ENCODE measurements at places on chromosomes 1 and 21.

DNA sequence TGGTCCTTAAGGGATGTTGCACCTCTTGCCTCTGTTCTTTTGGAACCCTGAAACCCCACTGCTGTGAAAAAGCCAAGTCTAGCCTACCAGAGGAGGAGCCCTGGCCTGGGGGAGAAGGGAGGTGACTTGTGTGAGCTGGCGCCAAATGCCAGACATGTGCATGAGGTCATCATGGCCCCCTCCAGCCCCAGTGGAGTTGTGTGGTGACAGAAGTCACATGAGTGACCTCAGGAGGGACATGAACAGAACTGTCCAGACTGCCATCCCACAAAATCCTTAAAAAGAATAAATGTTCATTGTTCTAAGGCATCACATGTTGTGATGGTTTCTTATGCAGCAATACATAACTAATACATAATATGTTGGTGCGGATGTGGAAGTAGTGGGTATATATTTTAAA, 10.8 kb downstream of the HHAT start:
- H3K27ac ChIP-seq: no peak overlapping the region
- ATAC-seq: no peak
- no peaks in the 10 kb centered on the region for H3K27me3 ChIP-seq
- peaks cover 21% of the 10 kb centered on the region for H3K4me1 ChIP-seq
- H3K4me3 ChIP-seq: peak overlapping the region; percentile 50

DNA sequence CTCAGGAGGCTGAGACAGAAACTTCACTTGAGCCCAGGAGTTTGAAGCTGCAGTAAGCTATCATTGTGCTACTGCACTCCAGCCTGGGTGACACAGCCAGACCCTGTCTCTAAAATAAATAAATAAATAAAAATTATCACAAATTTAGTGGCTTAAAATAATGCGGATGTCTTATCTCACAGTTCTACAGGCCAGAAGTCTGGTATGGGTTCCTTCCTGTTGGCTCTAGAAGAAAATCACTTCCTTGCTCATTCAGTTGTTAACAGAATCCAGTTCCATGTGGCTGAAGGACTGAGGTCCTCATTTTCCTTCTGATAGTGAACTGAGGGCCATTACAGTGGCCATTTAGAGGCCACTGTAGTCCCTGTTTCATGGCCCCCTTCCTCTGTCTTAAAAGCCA, 94.6 kb upstream of the S1PR1 start:
- H3K36me3 ChIP-seq: no peaks in the 10 kb centered on the region
- no peak for ATAC-seq
- no peaks in the 10 kb centered on the region for H3K27me3 ChIP-seq
- H3K27ac ChIP-seq: no peak overlapping the region
- peaks cover 17% of the 10 kb centered on the region for H3K4me1 ChIP-seq
- no peak overlapping the region for H3K4me3 ChIP-seq

- no peak for ATAC-seq
- no peaks in the 10 kb centered on the region for H3K36me3 ChIP-seq
- no peaks in the 10 kb centered on the region for H3K27me3 ChIP-seq
- no peaks in the 10 kb centered on the region for H3K4me1 ChIP-seq
- no peak overlapping the region for H3K4me3 ChIP-seq
These were observed 11.9 kb upstream of the CBR3 start for GRCh38 chr21:36122977-36123376.

DNA sequence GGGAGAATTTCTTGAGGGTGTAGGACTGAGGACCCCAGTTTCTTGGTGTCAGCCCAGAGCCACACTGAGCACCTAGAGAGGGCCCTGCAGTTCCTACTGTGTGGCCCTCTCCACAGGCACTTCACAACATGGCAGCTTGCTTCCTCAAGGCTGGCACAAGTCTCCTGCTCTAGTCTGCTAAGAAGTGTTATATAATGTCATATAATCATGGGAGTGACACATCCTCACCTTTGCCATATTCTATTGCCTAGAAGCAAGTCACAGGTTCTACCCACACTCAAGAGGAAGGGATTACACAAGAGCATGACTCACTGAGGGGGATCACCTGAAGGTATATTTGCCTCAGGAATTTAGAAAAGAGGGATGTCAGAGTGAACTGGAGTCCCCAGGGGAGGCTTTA, 5.5 kb upstream of the SNX27 start:
- peak; percentile 94 for ATAC-seq
- no peak overlapping the region for H3K4me3 ChIP-seq
- H3K36me3 ChIP-seq: no peaks in the 10 kb centered on the region
- H3K4me1 ChIP-seq: peaks cover 5% of the 10 kb centered on the region
- H3K27me3 ChIP-seq: peaks cover 17% of the 10 kb centered on the region

- H3K4me1 ChIP-seq: no peaks in the 10 kb centered on the region
- H3K36me3 ChIP-seq: no peaks in the 10 kb centered on the region
- ATAC-seq: no peak
- no peak overlapping the region for H3K4me3 ChIP-seq
These were observed 31.9 kb upstream of the TACSTD2 start for GRCh38 chr1:58608945-58609344.

DNA sequence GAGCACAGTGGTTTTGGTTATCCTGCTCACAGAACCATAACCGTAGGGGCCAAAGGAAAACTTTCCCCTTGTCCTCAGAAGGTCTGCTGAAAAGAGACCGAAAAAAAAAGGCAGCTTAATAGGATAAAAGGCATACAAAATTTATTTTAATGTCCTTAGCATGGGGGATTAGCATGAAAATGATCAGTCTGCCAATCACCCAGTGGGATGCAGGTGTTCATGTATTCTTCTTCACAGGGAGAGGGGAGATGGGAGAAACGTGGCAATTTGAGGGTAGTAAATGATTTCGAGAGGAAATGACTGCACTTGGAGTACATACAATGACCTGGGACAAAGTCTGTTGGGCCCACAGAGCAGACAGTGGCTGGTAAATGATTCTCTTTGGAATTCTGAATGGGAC, 194.0 kb downstream of the AJAP1 start:
- H3K4me1 ChIP-seq: no peaks in the 10 kb centered on the region
- peaks cover 12% of the 10 kb centered on the region for H3K27me3 ChIP-seq
- no peak overlapping the region for H3K27ac ChIP-seq

DNA sequence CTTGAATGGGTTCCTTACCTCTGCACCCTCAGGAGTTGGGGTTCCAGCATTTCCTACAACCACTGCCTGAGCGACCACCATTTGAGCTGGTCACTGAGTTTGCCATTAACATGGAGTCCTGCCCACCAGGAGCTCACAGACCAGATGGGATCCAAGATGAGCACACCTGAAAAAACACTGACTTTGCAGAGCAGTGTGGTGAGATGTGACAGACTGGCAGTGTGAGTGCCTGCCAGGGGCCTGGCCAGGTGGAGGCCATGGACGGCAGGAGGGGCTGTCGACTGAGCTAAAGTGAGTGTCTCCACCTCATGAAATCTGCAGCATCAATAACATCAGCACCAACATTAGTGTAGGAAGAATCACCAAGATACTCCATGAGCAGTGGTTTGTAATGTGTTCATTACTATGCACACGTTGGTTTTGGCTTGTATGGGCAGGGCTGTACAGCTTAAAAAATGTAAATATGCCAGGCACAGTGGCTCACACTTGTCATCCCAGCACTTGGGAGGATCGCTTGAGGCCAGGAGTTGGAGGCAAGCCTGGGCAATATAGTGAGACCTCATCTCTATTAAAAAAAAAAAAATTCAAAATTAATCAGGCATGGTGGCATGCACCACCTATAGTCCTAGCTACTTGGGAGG, 12.2 kb upstream of the MIXL1 start:
- no peaks in the 10 kb centered on the region for H3K36me3 ChIP-seq
- no peaks in the 10 kb centered on the region for H3K4me1 ChIP-seq
- no peak for ATAC-seq
- no peak overlapping the region for H3K4me3 ChIP-seq
- H3K27me3 ChIP-seq: no peaks in the 10 kb centered on the region
- no peak overlapping the region for H3K27ac ChIP-seq

DNA sequence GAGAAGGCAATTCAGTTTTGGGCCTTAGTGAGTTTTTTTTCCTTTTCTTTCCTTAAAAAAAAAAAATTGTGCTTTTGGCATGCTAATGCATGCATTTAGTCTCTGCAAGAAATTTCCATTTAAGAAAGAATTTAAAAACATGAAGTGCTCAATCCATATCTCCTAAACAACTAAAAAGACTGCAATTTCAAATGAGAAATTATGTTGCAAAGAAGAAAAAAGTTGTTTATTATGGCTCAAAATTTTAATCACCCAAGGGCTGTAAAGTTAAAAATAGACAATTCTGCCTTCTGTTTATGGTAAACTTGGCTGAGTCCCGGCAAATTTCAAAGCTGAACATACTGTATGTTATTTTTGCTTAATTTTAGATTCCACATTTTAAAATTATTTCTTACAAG, 59.7 kb downstream of the NFIA start:
- ATAC-seq: no peak
- no peak overlapping the region for H3K27ac ChIP-seq
- no peak overlapping the region for H3K4me3 ChIP-seq
- H3K27me3 ChIP-seq: no peaks in the 10 kb centered on the region
- no peaks in the 10 kb centered on the region for H3K36me3 ChIP-seq

DNA sequence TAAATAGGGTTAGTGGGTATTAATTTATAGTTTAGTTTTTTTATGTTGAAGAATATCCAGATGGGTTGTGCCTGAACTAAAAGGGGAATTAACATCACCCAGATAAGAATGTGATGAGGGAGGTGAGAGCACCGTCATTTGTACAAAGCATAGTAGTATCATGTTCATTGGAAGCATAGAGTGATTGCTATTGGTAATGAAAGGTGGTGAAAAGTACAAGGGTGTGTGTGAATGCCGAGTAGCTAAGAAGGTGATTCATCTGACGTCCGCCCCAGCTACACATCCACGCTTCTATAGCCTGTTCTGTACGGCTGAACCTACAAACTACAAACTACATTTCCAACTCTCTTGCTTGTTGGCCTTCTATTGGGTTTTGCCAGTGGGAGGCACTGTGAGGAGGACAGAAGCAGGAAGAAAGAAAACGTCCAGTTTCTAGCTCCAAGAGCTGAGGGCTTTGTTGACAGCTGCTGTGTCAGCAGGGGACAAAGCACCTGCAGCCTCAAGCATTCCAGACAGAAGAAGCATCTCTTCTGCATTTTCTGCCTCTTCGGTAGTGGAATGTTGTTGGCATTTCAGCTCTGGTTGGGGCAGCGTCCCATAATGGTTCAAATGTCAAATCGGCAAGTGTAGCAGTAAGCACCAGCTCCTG, 404.8 kb downstream of the KCTD3 start:
- H3K27me3 ChIP-seq: no peaks in the 10 kb centered on the region
- H3K4me3 ChIP-seq: no peak overlapping the region
- H3K36me3 ChIP-seq: no peaks in the 10 kb centered on the region
- H3K4me1 ChIP-seq: no peaks in the 10 kb centered on the region

DNA sequence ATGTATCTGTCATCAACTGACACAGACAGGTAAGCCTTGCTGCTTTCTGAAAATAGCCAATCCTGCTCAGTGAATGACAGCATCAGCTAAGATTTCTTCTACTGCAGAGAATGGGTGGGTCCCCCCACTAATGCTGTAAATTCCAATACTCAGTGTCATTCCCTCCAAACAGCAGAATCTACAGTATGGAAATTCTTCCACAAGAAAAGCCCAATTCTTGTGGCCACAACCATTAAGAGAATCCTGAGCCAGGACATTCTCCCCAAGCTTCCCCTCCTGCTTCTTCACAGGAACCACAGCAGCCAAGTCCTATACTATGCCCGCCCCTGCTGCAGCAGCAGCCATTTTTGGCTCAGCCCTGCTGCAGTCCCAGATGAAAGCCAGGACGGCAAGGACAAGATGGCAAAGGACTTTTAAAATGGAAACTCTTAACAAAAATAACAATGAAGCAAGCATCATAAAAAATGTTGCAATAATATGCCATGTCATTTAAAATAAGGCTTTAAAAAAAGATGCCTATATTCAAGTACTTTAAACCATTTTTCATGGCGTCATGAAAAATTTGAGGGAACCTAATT, 26.8 kb downstream of the EIF4G3 start:
- ATAC-seq: no peak
- H3K4me1 ChIP-seq: peaks cover 4% of the 10 kb centered on the region
- no peaks in the 10 kb centered on the region for H3K27me3 ChIP-seq
